ENCODE measurements at places on chromosomes 1 and 21.

GRCh38 chr1:61287734-61288133, 205.4 kb downstream of the NFIA start:
- DNase-seq, result no peak

DNA sequence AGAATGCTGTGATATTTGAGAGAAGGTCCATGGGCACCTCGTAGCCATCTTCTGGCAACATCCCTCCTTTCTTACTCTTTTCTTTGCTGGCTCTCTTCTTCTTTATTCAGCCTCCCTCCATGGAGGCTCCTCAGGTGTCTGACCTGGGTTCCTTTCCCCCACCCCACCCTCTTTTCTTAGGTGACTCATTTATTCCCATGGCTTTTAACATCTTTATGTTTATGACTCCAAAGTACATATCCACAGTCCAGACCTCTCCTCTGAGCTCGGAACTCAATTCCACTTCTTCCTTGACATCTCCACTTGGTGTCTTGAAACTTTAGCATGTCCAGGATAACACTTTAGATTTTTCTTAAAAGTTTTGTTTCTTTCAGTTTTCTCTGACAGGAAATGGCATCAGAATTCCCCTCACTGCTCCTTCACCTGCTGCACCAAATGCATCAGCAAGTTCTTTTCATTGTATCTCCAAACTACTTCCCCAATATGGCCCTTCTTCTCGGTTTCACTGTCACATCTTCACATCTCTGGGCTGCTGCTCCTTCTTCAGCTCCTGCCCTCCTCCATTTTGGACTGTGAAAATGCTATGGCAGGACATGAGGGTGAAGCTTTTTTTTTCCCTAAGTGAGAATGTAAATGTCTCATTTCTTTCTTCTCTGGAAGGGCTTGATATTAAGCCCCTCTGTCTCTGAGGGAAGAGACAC, 95.9 kb downstream of the GIPC2 start:
- DNase-seq, result no peak

- no peak for DNase-seq
Observed at GRCh38 chr1:153402226-153402625, 11.4 kb upstream of the S100A8 start.

DNA sequence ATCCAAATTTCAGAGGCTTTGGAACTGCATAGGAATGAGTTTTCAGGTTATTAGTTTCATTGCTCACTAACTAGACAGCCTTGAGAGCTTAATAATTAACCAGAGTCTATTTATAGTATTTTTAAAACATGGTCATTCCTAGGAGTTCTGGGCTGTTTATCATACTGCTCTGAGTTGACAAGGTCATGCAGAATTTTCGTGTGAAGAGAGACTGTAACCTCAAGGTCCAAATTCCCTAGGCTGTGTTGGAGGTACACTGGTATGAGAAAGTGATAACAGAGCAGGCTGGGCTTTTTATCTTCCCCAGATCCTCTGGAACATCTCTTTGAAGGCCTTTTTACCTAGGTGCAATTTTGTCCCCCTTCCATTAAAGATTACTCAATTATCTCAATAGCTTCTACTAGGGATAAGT, 736.3 kb downstream of the LTN1 start:
- DNase-seq, result no peak

DNA sequence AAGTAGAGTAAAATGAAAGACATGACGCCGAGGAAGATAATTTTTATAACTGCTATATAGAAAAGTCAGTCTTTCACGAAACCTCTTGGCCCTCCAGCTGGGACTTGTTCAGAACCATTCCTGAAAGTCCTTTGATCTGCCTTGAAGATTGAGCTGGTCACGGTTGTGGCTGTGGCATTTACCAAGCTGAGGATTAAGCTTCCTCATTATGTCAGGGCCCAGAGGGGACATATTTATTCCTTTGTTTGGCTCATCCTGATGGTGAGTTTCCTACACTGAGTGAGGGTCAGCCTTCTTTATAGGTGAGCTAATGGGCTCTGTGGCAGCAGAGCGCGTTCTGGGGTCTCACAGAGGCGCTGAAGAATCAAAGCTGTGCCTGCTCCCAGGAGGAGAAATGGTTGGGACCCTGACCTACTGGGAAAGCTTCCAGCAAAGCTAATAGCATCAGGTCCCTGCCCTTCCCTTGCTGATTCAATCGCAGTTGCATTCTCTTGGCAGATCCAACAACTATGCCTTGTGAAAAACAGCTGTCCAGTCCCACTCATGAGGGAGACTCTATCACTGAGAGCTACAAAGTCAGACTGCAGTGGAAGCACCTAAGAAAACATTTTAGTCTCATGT, 43.2 kb upstream of the PBX1 start:
- no peak for DNase-seq

DNA sequence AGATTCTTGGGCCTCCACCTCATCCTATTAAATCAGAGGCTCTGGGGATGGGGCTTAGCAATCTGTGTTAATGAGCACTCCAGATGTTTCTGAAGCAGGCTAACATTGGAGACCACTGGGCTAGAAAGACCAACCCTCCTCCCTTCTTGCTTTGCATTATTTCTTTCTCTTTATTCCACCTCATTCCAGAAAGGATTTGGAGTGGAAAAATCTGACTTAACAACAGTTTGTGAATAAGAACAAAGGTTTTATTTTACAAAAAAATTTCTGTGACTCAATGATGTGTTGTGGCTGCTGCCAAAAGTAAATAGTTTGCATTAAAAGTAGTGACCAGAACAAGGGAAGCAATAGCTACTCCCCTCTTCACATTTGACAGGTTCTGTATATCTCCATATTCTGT, 79.4 kb downstream of the TGFB2 start:
- DNase-seq, result no peak

- DNase-seq, result no peak
Observed at GRCh38 chr1:211210965-211211364, 48.2 kb upstream of the RCOR3 start.

GRCh38 chr1:226492426-226493137, 56.0 kb upstream of the STUM start:
- no peak for DNase-seq

Data from stimulated activated CD4-positive, alpha-beta T cell treated with anti-CD3 and anti-CD28 coated beads, Interleukin-2, amount 100 ng/mL, for 48 hours (primary cell).